ENCODE measurements at places on chromosomes 1 and 21.
A peak's percentile ranks its signal among the peaks of the same experiment; 100 is the strongest.

- no peak for DNase-seq
Observed at GRCh38 chr1:207978441-207978840, 67.5 kb upstream of the CD34 start.

GRCh38 chr1:9306006-9306405 is 13.3 kb downstream of the SPSB1 start:
- no peak for DNase-seq

DNA sequence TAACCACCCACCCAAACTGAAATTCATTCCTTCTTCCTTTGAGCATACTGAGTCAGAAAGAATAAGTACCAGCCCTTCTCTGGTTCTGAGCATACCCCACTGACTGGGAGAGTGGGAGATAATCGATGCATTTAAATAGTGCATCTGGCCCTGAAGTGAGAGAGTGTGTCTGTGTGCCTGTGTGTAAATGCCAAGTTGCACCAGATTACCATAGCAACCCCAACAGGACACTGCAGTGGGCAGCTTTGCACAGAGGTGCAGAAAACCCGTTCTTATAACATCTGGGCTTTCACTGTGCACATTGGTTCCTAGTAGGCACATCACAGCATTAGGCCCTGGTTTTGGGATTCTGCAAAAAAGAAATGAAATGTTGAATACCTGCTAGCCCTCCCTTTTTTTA is 2.3 kb downstream of the ASTN1 start:
- no peak for DNase-seq

DNA sequence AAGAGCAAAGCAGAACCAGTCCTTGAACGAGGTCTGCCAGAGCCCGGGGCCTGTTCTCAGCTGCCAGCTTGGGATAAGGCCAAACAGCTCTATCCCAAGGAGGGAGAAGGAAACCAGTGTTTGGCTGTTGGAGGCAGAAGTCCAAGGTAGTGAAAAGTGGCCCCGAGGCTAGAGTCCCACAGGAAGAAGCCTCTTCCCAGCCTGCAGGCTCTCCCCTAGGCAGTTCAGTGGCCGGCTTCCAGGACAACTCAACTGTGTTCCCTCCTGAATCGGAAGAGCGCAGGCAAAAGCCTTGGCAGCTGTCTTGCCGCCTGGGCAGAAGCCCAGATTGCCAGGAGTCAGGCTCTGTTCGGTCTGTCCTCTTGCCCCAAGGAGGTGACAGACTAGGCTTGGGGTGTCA is 19.3 kb downstream of the QSOX1 start:
- no peak for DNase-seq

DNA sequence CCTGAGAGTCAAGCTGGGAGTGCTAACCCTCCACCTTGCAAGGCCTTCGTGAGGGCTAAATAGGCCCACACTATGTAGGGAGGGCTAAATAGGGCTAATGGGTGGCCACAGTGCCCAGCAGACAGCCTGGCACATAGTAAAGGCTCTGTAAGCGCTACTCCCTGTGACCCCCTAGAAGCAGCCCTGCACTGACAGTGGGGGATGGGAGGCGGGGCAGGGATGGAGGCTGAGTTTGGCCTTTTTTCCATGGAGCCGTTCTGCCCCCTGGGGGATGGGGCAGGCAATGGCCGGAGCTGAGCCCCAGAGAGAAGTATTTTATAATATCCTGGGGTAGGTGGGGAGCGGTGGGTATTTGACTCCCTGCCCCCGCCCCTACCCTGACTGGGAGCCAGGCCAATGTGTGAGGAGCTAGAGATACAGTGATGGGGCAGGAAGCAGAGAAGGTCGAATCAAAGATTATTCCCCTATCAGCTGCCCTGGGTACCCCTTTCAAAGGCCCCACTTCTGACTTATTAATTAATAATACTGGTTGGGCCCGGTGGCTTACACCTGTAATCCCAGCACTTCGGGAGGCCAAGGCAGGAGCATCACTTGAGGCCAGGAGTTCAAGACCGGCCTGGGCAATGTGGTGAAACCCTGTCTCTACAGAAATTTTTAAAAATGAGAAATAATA is 42.3 kb downstream of the LACTBL1 start:
- peak; percentile 95 for DNase-seq

DNA sequence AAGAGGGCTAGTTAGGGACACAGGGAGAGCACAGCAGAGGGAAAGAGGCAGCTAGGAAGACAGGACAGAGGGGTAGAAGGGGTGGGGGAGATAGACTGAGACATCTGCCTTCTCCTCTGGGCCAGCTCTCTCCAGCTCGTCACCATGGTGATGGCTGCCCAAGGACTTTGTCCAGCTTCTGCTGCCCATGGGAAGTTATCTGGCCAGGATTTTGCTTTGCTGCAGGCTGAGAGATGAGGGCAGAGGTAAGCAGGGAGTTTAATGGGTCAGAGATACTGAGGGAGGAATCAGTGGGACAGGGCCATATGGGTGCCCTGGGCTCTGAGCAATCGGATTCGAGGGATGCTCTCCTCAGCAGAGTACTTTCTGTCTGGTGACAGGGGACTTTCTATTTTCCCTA is 34.5 kb upstream of the GPR37L1 start:
- no peak for DNase-seq
